Stimulated activated CD8-positive, alpha-beta memory T cell treated with anti-CD3 and anti-CD28 coated beads, Interleukin-4, amount 100 ng/mL, for 1 hour (primary cell): ENCODE measurements at places on chromosomes 7 and 10.

GRCh38 chr10:1807196-1807595, 69.9 kb upstream of the ADARB2 start:
- DNase-seq: no peak

DNA sequence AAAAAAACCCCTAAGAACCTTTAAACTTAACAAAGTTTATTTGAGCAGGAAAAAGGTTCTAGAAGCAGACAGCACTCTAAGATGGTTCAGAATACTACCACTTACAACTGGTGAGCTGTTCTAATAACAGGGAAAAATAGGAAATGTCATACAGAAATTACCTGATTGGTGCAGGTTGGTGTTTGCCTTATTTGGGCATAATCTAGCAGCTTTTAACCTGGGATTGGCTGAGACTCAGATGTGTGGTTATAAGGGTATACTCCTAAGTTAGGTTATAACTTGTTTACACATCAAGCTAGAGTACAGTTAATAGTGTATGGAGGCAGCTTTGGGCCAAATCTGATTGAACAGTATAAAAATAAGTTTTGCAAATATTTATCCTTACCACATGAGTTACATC, 59.8 kb downstream of the MAPK8 start:
- DNase-seq: no peak

- no peak for DNase-seq
These were observed 26.2 kb upstream of the REEP3 start for GRCh38 chr10:63494951-63495350.

DNA sequence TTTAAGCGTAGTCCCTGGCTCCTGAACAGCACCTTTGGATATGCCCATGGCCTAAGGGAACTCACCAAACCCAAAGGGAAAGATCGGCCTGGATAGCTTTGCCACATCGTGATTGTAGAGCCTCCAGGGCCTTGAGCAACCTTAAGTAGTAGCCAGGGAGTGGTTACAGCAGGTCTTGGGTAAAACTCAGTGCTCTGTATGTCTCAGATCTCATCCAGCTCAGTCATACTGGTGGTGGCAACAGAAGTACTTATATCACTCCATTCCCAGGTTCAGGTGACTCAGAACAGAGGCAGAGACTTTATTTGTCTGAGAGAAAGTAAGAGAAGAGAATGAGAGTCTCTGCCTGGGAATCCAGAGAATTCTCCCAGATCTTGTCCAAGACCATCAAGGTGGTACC, 39.1 kb upstream of the AASS start:
- DNase-seq: no peak

GRCh38 chr10:71985542-71986250, 21.5 kb downstream of the CHST3 start:
- DNase-seq: no peak

GRCh38 chr7:1508277-1508758, 4.1 kb upstream of the INTS1 start:
- DNase-seq: no peak

- DNase-seq: no peak
These were observed 15.1 kb downstream of the CACNB2 start for GRCh38 chr10:18155321-18155720.

DNA sequence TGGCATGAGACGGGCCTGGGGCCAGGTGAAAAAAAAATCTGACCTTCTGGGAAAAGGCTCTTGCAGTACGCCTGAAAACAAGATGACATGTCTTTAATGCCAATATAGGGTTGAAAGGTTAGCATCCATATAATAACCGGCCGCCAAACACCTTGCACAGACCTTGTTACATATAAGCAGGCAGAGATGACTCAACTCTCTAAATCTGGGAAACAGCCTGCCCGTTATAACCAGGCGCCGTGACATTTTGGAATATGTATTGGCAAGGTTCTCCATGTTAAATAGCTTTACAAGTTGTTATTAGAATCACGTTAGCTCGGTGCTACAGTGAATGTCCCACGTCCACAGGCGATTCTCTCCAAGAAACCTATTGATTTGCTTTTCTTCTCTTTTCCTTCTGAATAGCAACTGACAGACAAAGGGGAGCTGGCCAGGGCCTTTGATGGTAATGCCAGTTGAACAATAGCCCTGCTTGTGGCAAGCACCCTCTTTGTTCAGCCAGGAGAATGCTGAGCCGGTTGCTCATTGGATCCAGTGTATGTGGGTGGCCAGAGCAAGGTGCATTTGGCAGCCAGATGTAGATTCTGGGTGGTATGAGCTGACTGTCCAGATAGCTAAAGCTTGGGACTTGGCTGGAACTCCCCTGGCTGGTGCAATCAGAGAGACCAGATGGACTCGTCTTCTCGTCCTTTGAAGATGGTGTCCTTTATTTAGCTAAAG, 80.1 kb upstream of the AUTS2 start:
- no peak for DNase-seq

DNA sequence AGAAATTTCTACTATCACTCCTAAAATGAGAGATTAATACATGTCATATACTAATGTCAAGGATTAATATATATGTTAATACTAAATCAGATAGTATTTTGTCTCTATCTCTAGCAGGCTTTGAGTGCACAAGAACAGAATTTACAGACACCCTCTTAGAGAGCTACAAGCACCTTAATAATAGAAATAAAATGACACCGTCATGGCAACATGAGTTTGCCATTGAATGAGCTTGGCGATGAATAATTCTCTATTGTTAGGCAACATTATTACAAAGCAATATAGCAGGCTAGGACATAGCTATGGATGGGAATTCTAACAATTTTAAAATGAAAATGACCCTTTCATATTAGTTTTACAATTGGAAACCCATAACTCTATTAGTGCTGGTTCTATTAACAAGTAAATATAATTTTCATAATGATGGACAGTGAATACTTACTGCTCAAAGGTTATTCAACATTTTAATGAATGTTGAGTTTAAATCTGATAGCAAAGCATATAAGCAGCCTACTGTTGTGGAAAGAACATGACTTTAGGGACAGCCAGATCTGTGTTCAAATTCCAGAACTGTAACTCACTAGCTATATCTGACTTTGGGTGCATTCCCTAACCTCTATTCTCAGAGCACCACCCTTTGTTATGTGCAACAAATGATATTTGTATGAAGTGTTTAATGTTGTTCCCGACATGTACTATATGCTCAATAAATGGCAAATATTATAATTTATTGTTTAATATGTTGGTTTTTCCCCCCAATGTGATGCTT, 184.5 kb upstream of the DKK1 start:
- DNase-seq: no peak

- no peak for DNase-seq
These were observed 222.9 kb downstream of the MTERF1 start for GRCh38 chr7:91657483-91658071.

GRCh38 chr10:130928306-130928705, 383.2 kb downstream of the TCERG1L start:
- no peak for DNase-seq

DNA sequence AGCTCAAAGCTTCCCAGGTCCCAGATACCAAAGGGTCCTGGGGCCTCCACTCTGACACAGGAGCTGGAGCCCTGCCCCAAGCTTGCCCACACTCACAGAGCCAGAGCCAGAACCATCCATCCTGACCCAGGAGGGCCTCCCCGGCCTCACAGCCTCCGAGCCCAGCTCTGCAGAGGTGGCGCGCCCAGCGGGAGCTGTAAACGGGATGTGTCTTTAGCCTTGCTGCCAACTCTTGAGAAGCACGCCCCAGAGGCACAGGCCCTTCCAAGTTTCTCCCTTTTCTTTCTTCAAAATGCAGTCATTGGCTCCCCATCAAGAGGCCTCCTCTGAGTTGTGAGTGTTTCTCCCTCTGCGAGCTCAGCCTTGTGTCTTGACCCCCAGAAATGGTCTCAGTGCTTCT, 75.0 kb downstream of the PDGFA start:
- no peak for DNase-seq

- no peak for DNase-seq
These were observed 30.1 kb downstream of the CXCL12 start for GRCh38 chr10:44354771-44355170.

- DNase-seq: no peak
These were observed 14.1 kb downstream of the NRCAM start for GRCh38 chr7:108442039-108442568.

DNA sequence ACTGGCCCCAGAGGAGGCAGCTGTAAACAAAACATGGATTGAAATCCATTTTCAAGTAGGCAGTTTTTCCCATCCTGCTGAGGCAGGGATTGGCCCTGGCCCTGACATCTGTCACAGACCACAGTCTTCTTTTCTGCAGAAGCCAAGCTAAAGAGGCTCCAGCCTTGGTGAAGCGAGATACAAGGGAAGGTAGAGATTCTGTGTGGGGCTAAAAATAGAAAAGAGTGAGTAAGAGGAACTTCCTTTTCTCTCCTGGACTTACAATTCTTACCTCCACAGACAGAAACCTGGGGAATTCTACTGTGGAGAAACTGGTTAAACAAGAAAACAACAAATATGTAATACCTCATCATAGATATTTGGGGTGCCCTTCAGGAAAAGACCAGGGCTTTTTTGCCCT, 624.8 kb upstream of the FZD8 start:
- no peak for DNase-seq

GRCh38 chr7:34104115-34104514, 198.8 kb downstream of the BMPER start:
- no peak for DNase-seq
